Activated CD4-positive, alpha-beta T cell treated with anti-CD3 and anti-CD28 coated beads, Interleukin-2, amount 50 U/mL, for 1 hour (primary cell): ENCODE measurements at places on chromosomes 1 and 21.

DNA sequence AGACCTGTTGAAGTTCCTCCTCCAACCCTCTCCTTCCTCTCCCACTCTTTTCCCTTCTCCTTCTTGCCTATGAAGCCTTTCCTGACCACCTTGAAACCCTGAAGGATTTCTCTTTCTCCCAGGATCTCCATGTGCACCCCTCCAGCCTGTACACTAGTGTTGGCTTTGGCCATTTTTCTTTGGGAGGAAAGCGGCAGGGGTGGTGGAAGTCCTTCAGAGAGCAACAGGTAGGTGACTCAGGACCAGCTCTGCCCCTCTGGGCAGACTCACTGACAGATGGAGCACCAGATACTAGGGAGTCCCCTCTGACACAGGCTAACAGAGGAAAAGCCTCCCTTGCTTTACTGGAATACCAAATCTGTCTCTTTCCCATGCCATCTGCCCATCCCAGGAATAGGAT lies 4.6 kb downstream of the SLC26A9 start:
- DNase-seq, result no peak

- no peak for DNase-seq
Measured at GRCh38 chr1:31515056-31515775, 61.1 kb upstream of the TINAGL1 start.

DNA sequence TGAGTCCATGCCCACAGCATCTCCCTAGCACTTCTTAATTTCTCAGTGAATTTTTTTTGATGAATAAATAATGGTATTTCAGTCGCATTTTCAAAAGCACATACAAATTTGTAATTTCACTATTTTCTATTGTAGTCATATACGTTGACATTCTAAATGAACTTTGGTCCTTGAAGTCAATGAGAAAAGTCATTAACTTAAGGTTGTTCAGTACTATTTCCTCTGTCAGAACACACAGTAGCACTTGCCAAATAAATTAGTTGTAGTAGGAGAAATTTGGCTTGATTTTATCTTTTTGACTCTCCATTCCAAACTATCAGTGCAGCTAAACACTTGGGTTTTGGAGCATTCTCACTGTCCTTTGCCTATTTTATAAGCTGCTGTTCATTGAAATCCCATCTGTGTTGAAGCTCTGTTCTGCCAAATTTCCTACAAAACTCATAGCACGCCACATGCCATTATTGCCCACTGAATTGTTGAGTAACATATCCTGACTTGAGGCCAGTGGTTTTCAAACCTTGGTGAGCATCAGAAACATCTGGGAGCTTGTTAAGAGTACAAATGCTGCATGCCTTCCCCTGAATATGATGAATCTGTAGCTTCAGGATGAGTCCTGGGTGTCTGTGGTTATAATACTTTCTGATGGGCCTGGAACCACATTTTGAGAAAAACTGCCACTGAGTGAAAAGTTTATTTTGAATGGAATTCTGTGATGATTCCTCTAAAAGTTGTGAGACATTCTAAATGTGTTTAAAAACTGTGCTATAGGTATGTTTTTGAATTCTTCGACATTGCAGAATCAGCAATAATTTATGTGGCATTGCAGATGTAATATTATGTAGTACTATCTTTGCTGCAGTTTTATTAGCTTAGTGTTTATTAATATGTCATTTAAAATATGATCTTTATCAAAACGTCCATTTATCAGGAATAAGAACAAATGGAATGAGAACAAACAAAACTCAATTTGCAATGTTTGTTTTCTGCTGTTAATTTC lies 78.9 kb downstream of the DNM3 start:
- DNase-seq, result no peak

DNA sequence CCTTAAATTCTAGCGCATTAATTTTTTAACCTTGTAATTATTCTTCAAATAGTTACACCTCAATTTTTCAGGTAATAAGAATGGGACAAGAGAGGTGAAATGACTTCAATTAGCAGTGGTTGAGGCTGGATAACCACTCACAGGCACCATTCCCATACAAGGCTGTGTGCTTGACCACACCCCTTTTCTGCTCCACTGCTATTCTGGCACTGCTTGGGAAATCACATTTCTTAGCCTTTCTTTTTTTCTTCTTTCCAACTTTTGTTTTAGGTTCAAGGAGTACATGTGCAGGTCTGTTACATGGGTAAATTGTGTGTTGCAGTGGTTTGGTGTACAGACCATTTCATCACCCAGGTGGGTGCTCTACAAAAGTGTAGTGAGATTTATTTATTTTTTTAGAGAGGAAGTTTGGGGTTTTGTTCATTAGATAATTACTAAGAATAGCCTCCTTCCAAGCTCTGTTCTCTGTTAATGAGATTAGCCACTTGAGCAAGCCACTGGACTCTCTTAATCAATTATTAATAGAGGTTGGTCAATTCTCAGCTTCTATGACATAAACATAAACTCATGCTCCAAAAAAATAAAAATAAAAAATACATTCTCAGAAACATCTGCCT lies 14.4 kb downstream of the ILDR2 start:
- DNase-seq, result no peak

GRCh38 chr1:152786077-152786476 lies at the start of gene LCE1E:
LCE1E (plus strand) TSS chr1:152786257; CDS start chr1:152787300, 1,043 bp downstream.
- no peak for DNase-seq

DNA sequence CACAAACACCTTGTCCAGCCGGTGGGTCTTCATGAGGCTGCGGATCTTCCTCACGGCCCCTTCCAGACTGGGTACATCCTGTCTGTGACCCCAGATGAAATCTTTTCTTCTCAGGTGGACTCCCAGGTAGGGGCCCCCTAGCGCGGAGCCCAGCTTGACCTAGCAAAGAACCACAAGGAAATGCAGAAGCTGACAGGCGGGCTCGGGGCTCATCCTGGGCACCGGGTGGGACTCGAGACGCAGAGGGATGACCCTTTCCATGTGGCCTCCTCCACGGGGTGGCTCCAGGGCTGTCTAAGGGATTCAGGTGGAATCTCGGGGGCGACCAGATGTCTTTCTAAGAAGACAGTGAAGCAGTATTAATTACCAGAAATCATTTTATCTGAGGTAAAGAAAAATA lies 17.8 kb downstream of the POFUT2 start:
- DNase-seq, result no peak

DNA sequence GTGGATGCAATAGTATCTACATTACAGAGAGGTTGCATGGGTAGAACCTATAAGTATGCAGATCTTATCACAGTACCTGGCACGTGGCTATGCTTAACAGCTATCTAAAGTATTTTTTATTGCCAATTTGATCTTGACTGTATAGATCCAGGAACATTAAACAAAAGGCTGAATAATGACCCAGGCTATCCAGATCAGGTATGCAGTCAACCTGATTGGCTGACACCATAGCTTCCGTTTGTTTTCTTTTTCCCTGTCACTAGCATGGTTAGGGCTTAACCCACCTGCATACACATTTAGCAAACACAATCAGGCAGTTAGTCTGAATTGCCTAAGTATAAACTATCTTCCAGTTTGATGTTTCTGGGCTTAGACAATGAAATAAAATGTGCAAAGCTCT lies 264.9 kb upstream of the PLXNA2 start:
- DNase-seq, result no peak

DNA sequence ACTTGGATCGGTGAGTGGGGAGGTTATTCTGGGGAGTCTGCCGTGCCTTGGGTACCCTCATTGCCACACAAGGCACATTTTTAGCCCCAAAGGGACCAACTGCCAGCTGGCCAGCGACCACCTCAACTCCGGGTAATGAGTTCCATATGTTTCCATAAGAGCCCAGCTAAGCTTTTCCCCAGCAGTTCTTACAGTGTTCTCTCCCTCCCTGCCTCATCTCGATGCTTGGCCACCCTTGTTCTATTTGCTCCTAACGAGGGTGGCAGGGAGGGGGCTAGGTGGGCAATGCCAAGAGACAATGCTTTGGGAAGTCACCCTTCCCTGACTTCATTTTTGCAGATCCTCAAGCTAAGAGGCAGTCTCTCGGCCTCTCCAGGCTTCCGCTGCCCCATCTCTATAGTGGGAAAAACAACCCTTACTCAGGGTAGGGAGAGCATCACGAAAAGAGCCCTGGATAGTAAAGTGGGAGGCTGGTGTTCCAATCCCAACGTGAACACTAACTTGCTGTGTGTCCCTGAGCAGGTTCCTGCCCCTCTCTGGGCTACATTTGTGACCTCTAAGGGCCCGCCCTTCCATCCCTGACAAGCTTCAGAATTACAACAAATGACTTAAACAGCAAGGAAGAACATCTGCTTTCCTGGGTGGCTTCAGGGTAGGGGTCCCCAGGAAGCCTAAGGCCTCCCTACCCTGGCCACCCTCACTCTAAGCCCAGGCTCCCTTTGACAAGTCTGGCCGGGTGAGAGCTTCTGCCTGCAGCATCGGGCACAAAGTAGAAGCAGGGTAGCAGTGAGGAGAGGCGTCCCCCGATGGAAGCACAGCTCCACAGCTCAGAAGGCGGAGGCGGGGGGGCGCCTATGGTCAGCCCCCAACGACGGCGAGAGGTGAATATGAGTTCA lies 5.8 kb downstream of the ID3 start:
- DNase-seq, result no peak

- DNase-seq, result no peak
Measured at GRCh38 chr1:2472561-2473177, 3.4 kb upstream of the PLCH2 start.

GRCh38 chr1:86352086-86352485 lies 44.0 kb downstream of the ODF2L start:
- DNase-seq, result no peak

GRCh38 chr1:2065699-2066098 lies 15.5 kb downstream of the PRKCZ start:
- no peak for DNase-seq

DNA sequence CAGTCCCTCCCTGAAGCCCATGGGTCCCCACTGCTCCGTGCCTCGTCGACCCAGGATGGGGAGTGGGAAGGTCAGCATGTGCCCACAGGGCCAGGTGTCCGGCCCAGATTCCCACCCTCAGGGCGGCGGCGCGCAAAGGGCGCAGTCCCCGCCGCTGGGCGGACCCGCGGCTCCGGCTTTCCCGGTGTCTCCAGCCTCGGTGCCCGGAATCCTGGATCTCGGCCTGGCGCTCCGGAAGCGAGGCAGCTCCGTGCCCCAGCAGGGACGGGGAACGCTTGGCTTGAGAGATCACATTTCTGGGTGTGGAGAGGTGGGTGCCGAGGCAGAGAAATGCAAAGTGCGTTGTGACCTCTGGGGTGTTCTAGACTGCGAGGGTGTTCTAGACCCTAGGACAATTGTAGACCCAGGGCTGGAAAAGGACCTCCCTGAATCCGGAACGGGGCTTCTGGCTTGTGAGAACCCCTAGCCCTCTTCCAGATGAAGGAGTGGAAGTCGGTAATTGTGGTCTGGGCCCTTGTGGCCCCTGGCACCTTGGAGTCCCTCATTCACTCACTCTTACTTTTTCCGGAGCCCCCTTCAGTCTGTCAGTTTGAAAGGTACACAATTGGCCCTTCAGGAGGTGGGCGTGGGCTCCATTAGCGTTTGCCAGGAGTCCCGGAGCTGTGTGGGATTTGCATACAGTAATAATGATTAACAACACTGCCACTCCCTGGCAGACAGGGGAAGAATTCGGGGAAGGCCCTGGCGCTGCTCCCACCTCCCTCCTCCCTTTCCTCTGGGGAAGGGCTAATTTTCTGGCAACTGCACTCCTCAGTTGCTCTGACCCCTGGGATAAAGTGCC lies 1.6 kb upstream of the KCND3 start:
- no peak for DNase-seq

DNA sequence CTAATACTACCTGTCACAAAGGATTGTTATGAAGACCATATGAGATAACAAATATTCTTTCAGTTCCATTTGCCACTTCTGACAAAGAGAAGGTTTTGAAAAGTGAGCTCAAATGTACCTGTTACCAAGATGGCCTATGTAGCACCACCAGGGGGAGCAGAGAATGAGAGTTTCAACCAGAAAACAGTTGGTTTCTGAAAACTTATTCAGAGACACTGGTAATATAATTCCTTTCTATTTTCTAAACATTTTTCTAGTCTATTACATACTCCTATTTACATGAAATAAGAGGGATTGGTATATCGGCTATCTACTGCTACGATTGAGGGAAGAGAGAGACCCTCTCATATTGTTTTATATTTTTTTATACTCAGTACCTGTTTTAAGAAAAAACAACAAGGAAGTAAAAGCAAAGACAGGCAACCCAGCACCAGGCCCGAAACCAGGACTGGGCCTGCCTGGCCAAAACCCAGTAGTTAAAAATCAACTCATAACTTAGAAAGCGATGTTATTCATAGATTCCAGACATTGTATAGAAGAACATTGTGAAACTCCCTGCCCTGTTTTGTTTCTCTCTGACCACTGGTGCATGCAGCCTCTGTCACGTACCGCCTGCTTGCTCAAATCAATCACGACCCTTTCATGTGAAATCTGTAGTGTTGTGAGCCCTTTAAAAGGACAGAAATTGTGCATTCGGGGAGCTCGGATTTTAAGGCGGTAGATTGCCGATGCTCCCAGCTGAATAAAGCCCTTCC lies 48.3 kb downstream of the IL23R start:
- peak; percentile 35 for DNase-seq

- no peak for DNase-seq
Measured at GRCh38 chr1:196142111-196142640, 466.1 kb downstream of the KCNT2 start.

- DNase-seq, result no peak
Measured at GRCh38 chr1:59309392-59309791, 12.5 kb downstream of the FGGY start.

DNA sequence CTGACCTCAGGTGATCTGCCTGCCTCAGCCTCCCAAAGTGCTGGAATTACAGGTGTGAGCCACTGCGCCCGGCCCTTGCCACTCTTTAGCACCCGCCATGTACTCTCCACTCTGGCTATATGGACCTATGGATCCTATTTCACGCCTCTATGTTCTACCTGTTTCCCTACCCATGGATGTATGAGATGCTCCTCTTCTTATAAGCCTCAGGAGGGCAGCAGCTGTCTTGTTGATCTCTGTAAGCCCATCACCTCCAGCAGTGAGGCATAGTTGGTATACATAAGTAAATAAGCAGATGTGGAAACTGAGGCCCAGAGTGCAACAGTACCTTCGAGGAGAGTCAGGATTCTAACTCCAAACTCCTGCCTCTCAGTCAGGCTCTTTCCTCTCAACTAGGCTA lies 24.7 kb upstream of the ARTN start:
- no peak for DNase-seq

DNA sequence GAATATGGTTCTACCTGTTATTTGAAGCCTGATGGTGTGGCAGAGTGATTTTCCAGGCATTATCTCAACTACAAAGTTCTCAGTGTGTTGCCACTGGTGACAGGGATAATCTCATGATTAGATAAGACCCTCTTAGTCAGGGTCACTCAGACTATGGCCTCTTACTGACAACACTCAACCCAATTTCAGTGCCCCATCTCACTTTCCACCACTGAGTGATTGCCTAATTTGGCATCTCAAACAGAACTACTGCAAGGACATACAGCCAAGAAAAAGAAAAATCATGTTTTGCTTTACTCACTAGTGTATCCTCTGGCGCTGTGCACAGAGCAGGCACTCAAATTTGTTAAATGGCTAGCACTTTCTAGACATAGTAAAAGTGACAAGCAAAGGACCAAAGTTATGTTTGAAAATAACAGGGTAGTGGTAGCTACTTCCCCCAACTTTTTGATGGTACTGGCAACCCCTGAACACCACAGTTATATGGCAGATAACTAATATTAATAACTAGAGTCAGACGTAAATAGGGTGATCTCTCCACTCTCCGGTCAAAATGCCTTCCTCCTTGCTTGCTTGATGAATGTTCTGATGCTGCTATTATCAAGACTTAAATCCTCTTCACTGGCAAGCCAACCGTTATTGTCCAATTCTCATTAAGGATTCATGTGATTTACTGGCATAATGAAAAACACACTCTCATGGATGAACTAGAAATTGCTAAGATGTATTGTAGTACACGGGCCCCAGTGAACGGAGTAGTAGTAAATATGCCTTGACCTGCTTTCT lies 37.1 kb upstream of the SLC30A10 start:
- DNase-seq, result no peak
